ENCODE measurements at places on chromosomes 5 and 9. TPM values are rescaled to one million over a fixed set of nuclear protein-coding genes. Genes with fewer than 3 reads are reported as not detected.

Gene C9orf57
- not detected for total RNA-seq

Gene GDNF
- total RNA-seq = 9.5 TPM

Gene CDKN2B-AS1
- total RNA-seq = 10.1 TPM

Gene POU5F2
- total RNA-seq = 2.6 TPM

Gene NTNG2
- total RNA-seq = 3.5 TPM

Gene C5orf58
- not detected for total RNA-seq

Gene PLEKHG4B
- total RNA-seq = 0.36 TPM

Gene KIAA0825
- total RNA-seq = 12.3 TPM

Gene FAM200C
- 1.7 TPM for total RNA-seq

Gene ST6GALNAC6
- 80.3 TPM for total RNA-seq

Gene CERCAM
- 194 TPM for total RNA-seq

Gene SEMA6A
- 1.1 TPM for total RNA-seq

Gene FAM78A
- 0.73 TPM for total RNA-seq

Gene SOX30
- total RNA-seq = under 0.01 TPM

Gene RABGAP1
- 92.3 TPM for total RNA-seq

Gene CFAP77
- not detected for total RNA-seq

Gene AGXT2
- total RNA-seq = not detected

Gene TOR1A
- 43.7 TPM for total RNA-seq

Gene FOXI1
- total RNA-seq = not detected

Gene GABBR2
- 0.81 TPM for total RNA-seq

Gene TMEM252
- not detected for total RNA-seq

Gene PCDHGB5
- total RNA-seq = 28.4 TPM

Gene CREB3
- total RNA-seq = 61.7 TPM

Gene PCA3
- not detected for total RNA-seq

Gene ZNF346
- total RNA-seq = 25.8 TPM

All from hair follicle dermal papilla cell (primary cell).